H1 (cell line): ENCODE measurements at places on chromosomes 4 and X.

DNA sequence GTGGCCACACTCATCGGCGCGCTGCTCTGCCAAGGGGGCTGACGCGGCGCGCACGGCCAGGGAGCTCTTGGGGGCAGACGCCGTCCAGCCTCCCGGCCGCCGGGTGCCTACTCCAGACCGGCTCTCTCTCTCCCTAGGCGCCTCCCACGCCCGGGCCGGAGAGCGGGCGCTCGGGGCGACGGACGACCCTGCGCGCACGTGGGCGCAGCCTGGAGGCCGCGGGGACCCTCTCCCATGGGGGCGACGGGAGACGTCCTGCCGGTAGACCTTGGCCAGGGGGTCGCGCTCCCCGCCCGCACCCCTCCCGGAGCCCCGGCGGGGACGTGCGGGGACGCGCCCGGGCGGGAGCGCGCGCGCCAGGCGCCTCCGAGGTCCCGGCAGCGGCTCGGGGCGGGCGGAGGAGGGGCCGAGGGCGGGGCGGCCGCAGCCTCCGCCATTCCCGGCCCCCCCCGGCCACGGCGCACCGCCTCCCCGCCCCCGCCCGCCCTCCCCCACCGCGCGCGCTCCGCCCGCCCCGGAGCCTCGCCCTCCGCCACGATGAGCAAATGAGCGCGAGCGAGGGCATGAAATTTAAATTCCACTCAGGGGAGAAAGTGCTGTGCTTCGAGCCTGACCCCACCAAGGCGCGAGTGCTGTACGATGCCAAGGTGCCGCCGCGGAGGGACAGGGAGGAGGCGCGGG, at the start of gene MSL3:
Gene MSL3, plus strand, starts transcription at position 519 of the 681 bp plus-strand sequence. Its CDS starts 27 bp downstream, at position 546.
- peak; percentile 57 for DNase-seq

GRCh38 chr4:103918214-103918613, 198.4 kb upstream of the TACR3 start:
- no peak for DNase-seq

DNA sequence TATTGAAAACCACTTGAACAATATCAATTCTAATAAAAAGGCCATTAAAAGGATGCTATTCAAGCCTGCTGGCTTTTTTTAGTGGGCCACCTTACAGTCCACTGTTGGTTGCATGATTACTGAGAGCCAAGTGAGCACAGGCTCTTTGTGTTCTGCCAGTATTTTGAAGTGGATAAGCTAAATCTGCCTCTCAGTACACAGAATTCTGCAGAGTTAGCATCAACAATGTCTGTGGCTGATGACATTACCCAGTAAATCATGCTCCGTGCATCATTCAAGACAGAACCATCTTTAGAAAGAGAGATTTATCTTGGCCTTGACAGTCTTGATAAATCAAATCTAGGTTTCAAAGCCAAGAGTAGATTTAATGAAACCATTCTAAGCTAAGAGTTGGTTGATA, 119.0 kb upstream of the GNPDA2 start:
- DNase-seq, result no peak

GRCh38 chr4:83071116-83071515, 36.1 kb downstream of the COPS4 start:
- no peak for DNase-seq

- no peak for DNase-seq
Observed at GRCh38 chr4:112130906-112131305, 14.3 kb upstream of the FAM241A start.

GRCh38 chrX:119482481-119483480, 14.5 kb downstream of the SLC25A5 start:
- DNase-seq, result no peak

DNA sequence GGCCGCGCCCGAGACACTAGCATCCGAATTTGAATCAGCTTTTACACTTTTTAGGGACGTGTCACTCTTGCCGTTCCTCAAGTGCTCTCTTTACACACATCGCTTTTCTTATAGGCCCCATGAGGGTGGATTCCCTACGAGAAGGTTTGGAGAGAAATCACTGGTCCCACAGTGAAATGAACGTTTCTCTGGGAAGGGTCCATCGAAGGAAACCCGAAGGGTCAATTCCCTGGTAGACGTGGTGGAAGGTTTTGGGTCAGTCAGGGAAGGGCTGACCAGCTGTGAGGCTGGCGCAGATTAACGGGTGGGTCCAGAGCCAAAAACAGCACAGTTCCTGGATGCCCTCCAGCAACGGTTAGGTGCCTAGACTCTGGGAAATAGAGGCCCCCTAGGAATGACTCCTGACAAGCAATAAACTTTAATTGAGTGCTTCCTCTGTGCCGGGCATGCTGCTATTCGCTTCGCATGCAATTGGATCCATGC, 35.9 kb downstream of the ETDC start:
- no peak for DNase-seq

DNA sequence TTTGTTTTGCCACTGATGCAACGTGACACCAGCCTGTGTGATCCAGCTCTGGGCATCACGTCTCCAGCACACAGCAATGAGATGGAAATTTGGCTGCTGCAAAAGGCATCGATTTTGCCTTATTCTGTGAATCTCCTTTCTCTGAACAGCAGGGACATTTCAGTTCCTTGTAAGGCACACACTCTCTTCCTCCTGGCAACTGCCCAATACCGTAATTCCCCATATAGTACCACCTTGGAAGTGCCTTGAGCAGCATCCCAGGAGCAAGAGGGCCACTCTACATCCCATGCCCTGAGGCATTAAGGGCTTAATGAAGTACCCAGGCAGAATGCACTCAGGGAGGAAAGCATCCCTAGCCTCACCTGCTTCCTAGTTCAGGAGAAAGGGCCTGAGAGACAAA, 10.5 kb upstream of the MAMLD1 start:
- no peak for DNase-seq

- no peak for DNase-seq
Observed at GRCh38 chr4:71275570-71275969, 63.2 kb upstream of the SLC4A4 start.

DNA sequence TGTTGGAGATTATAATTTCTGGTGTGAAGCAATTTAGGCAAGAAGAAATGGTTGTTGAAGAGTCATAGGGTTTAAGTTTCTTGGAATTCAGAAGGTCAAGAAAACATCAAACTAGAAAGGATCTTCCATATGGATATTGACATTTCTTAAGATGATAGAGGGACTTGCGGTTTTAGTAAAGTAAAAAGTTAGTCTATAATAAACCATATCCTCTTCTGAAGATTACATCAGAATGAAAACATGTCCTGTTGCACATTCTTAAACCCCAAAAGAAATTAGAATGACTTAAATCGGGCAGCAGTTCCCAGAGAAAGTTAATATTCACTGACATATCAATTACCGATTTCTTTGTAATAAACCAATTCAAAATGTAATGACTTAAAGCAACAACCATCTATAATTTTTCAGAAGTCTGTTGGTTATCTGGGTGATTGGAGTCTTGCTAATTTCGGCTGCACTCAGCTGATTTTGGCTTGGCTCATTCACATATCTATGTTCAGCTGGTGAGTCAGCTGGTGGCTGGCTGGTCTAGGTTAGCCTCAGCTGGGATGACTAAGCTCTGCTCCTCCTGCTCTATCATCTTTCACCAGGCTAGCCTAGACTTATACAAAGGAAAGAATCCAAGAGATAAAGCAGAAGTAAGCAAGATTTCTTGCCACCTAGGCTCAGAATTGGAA, 24.4 kb upstream of the DYNLT3 start:
- no peak for DNase-seq

DNA sequence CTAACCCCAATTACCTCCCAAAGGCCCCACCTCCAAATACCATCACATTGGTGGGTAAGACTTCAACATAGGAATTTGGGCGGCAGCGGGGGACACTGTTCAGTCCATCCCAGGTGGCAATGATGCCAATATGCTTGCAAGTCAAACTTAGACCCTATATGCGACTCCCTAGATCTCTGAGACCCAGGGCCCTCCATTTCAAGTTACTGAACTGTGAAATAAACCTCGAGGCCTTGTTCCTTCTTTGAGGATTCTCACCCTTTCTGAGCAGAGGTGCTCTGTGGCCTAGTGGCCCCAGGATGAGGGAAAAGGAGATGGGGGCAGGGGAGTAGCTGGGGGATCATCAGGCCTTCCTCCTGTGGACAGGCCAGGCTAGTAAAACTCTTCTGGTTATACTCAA, 44.7 kb downstream of the CNGA2 start:
- no peak for DNase-seq

DNA sequence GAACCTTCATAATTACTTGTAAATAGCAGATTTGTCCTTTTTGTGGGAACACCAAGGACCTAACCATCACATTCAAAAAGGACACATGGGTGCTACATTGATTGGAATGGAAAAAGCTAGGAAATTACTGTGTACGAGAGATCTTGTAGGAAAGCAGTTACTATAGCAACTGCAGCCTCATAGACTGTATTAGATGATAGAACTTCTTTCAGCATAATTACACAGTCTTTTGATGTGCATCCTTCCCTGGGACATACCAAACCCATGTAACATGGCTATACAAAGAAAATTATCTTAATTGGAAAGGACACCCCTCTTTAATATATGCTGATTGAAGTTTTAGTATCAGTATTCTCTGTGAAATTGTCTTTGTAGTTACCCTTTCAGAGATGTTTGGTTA, 130.7 kb upstream of the CTSO start:
- DNase-seq, result no peak

DNA sequence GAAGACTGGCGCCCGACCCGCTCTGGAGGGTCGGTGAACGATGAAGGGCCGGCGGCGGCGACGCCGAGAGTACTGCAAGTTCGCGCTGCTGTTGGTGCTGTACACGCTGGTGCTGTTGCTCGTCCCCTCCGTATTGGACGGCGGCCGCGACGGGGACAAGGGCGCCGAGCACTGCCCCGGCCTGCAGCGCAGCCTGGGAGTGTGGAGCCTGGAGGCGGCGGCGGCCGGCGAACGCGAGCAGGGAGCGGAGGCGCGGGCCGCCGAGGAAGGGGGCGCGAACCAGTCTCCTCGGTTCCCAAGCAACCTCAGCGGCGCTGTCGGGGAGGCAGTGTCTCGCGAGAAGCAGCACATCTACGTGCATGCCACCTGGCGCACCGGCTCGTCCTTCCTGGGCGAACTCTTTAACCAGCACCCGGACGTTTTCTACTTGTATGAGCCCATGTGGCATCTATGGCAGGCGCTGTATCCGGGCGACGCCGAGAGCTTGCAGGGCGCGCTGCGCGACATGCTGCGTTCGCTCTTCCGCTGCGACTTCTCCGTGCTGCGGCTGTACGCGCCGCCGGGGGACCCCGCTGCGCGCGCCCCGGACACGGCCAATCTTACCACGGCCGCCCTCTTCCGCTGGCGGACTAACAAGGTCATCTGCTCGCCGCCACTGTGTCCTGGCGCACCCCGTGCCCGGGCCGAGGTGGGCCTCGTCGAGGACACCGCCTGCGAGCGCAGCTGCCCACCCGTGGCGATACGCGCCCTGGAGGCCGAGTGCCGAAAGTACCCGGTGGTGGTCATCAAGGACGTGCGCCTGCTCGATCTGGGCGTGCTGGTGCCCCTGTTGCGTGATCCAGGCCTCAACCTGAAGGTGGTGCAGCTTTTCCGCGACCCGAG, 568 bp downstream of the CHST7 start:
- DNase-seq, result no peak

DNA sequence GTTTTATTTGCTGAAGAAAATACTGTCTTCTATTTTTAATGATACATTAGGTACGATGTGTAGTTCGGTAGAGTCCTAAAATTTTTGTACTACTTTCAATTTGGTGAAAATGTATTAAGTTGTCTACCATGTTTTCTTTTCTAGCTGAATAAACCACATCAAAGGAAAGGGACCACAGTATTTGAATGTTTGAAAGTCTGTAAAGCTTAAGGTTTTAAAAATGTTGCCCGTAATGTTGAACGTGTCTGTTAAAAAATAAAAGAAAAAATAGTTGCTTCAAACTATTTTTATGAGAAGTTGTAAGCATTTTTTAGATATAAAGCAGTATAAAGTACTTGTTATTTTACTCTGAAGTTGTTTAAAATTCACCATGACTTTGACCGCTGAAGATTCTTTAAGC, 3.2 kb downstream of the CDKN2AIP start:
- DNase-seq, result no peak

DNA sequence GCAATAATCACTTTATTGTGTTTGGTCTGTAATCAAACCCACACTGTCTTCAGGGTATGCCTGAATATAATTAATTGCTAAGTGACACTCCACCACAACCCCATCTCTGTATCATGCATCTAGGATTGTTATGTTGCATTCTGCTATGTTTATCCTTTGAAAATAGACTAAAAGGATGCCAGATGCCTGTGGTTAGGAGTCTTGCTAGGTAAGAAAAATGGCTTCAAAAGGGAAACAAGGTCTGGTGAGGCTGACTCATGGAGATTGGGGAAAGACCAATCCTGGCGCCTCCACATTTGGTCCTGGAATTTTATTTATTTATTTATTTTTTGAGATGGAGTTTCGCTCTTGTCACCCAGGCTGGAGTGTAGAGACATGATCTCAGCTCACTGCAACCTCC, 360.5 kb upstream of the SLC7A11 start:
- DNase-seq, result no peak

DNA sequence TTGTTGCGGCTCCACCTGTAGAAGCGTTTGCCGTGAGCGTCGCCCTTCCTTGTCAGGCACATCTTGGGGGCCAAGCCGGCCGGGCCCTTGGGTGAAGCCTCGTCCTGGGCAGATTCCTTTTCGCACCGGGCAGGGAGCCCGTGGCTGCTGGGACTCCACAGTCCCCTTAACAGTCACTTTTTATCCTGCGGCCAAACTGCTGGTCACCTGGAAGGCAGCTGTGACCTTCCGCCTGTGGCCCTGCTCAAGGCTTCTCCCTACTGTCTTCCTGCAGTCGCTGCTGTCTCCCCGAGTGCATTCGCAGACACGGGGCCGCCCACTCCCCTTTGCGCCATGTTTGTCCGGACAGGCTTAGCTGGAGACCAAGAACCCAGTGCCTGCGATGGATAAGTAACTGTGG, 55.0 kb downstream of the PCGF3 start:
- no peak for DNase-seq

DNA sequence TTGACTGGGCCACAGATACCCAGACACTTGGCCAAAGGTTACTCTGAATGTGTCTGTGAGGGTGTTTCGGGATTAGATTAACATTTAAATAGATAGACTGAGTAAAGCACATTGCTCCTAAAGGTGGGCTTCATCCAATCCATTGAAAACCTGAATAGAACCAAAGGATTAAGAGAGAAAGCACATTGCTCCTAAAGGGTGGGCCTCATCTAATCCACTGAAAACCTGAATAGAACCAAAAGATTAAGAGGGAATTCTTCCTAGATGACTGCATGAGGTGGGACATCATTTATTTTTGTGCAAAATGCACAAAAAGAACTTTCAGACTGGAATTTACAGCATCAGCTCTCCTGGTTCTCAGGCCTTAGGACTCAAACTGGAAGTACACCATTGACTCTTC, 351.2 kb upstream of the PCDH10 start:
- DNase-seq, result no peak
